ENCODE measurements at places on chromosomes 7 and 10. TPM values are rescaled to one million over a fixed set of nuclear protein-coding genes. Genes with fewer than 3 reads are reported as not detected.

The SPAM1 gene
- polyA plus RNA-seq: not detected

The PALS2 gene
- polyA plus RNA-seq: 4.9 TPM

DNA sequence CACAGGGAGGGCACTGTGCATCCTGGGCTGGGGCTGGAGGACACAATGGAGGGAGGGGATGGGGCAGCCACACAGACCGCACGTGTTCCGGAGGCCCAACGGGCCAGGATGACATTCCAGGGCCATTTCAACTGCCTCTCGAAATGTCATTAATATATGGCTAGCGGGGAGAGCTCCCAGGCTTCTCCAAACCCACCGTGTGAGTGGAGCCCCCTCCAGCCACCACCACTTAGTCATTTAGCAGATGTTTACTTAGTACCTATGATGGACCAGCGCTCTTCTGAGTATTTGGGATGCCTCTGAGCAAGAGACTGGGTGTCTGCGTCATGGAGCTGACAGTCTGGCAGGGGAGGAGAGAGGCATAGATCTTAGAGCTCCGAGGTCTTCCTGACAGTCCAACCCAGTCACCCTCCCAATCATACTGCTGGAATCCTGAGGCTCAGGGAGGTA lies 107.3 kb downstream of the ZMIZ1 start:
- no peak overlapping the region for H3K4me3 ChIP-seq
- peak overlapping the region; percentile 88 for H3K27ac ChIP-seq
- no peak for DNase-seq
- peaks cover 46% of the 10 kb centered on the region for H3K4me1 ChIP-seq
- no peaks in the 10 kb centered on the region for H3K27me3 ChIP-seq
- H3K36me3 ChIP-seq: no peaks in the 10 kb centered on the region

DNA sequence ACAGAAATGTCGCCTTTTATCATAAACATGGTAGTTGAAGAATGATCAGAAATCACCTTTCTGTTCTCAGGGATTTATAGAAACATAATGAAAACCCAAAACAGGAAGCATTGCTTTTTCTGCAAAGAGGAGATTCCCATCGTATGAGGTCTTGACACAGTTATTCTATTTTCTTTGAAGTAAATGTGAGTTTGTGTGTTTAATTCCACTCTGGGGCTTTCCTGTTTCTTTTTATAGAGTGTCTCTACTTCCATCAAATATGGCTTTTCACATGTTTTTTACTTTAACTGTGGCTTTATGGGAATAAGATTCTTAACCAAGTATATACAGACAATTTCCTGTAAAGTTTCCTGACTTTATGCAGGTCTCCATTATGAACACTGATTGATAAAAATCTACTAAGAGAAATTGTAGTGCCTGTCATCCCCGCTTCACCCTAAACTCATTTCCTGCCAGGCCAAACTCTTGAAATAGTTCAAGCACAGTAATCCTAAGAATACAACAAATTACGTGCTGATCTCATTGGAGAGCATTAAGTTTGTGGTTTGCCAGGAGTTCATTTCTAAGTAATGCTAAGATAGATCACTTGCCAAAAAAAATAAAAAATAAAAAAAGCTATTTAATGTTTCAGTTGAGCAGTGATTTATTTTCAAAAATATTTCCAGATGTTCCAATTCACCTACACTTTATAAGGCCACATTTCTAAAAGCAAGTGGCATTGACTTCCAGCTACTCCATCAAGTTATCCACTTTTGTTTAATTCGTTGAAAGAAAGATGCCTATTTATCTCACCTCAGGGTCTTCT lies 52.2 kb upstream of the SEC61G start:
- peak overlapping the region; percentile 3 for H3K27ac ChIP-seq
- no peak overlapping the region for H3K4me3 ChIP-seq
- no peaks in the 10 kb centered on the region for H3K27me3 ChIP-seq
- H3K4me1 ChIP-seq: peaks cover 4% of the 10 kb centered on the region

GRCh38 chr7:42596737-42597136 lies 315.1 kb downstream of the C7orf25 start:
- no peak for DNase-seq
- no peaks in the 10 kb centered on the region for H3K4me1 ChIP-seq
- no peaks in the 10 kb centered on the region for H3K36me3 ChIP-seq
- no peak overlapping the region for H3K27ac ChIP-seq

DNA sequence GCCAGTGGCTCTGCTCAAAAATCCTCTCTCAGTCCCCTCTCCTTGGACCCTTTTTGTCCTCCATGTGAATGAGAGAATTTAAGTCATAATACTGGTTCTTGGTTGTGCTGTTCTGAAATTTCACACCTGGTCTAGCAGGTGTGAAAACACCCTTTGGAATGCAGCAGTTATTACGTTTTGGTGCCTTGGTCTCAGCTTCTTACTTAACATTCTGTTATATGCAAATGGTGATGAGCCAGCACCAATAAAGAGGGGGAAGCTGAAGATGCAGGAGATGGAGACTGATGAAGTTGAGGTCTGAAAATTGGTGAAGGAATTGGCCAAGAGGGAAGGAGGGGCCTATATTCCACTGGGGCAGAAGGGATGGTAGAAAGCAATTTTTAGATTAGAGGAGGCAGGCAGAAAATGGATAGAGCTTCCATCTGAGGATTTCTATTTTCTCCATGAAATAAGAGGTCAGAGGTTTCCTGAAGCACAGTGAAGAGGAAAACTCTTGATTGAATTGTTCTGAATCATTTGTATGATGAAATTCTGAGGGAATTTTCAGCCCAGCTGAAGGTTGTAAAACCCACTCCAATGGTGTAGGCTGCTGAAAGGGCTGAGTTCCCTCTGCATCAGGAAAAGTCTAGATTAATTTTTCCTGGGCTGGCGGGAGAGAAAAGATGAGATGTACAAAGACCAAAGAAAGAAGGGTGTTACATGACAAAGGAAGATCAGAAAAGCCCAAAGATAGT lies 94.0 kb upstream of the FAM180A start:
- no peaks in the 10 kb centered on the region for H3K4me1 ChIP-seq
- no peak overlapping the region for H3K4me3 ChIP-seq
- no peaks in the 10 kb centered on the region for H3K27me3 ChIP-seq
- DNase-seq: no peak
- H3K36me3 ChIP-seq: no peaks in the 10 kb centered on the region
- H3K27ac ChIP-seq: no peak overlapping the region

DNA sequence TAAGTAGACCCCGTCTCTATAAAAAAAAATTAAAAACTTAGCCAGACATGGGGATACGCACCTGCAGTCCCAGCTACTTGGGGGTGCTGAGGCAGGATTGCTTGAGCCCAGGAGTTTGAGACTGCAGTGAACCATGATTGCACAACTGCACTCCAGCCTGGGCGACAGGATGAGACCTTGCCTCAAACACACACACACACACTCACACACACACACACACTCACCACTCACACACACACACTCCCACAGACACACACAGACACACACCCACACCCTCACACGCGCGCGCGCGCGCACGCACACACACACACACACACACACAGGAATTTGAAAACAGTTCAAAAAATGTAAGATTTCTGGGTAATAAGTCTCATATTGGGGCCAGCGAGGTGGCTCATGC lies 8.7 kb upstream of the GRIFIN start:
- no peak overlapping the region for H3K4me3 ChIP-seq
- no peaks in the 10 kb centered on the region for H3K36me3 ChIP-seq
- no peak for DNase-seq
- no peaks in the 10 kb centered on the region for H3K27me3 ChIP-seq
- peaks cover 14% of the 10 kb centered on the region for H3K4me1 ChIP-seq

All from ovary (tissue), 10 donors.